H1 (cell line): ENCODE measurements at places on chromosomes 1 and 21. TPM values are rescaled to one million over a fixed set of nuclear protein-coding genes. Genes with fewer than 3 reads are reported as not detected.

- DNase-seq, result no peak
These were observed 29.9 kb upstream of the RPTN start for GRCh38 chr1:152188673-152189591.

DNA sequence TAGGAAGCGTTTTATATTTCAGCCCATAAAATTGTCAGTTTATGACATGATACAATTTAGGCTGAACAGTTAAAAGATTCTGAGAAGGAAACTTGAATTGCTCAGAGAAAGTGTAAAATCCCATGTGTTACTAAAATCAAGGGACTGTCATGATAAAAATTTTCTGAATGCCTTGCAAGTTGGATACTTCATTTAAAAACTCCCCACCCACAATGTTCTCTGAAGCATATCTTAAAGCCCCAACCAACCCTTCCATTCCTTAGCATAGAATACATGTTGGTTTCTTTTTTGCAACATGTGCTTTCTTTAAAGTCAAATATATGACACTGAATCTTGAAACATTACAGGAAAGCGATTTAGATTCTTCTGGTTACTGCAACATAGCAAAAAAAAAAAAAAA lies 97.4 kb downstream of the MRPL39 start:
- DNase-seq, result no peak

DNA sequence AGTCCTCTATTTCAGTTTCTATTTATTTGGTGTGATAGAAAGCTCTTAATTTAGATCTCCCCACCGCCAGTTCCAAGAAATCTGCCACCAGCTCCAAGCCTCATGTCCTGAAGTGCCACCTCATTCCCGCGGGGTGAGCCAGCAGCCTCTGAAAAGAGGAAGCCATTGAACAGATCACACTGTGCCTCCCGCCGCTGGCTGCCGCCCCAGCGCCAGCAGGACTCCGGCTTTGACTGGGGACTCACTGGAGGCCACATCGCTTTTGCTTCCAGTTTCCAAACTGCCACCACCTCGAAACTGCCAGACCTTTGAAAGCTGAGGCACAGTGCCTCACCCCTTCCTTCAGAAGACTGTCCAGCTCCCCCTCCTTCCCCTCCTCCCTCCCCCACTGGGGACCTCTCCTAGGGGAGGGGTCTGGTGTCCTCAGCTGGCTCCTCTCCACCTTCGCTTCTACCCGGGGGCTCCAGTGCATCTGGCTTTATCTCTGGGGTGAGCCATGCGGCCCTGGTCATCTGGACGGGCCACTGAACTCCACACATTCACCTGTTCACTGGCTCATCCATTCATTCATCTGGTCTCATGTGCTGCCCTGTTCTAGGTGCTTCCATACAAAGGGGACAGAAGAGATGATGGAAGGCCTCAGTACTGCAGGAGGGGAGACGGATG lies 58.9 kb downstream of the VPS26C start:
- no peak for DNase-seq

The SPRR5 gene
- not detected in 2 replicates for total RNA-seq

The PLCH2 gene
- 0.19 TPM in 2 replicates for total RNA-seq

DNA sequence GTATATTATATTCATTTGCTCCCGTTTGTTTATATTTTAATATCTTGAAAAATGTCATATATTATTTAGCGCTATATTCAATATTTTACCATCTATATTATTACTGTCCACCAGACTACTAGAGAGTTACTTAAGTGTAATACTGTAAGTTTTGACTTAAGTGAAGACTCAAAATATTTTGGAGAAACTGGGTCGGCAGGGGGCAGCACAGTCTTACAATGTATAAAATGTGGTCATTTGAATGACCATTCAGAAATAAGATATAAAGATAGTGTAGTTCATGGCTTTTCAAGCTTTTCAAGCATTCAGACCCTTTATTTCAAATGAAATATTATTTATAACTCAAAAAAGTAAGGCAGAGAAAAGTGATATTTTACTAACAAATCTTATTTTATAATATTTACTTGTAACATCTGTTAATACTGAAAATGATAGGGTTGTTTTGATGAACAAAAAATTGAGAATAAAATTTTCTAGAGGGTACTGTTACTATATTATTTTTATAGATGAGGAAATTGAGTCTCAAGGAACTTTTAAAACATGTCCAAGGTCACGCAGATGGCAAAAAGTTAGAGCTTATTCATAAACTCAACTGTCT lies 89.0 kb upstream of the SERTAD4 start:
- DNase-seq, result peak; percentile 77

DNA sequence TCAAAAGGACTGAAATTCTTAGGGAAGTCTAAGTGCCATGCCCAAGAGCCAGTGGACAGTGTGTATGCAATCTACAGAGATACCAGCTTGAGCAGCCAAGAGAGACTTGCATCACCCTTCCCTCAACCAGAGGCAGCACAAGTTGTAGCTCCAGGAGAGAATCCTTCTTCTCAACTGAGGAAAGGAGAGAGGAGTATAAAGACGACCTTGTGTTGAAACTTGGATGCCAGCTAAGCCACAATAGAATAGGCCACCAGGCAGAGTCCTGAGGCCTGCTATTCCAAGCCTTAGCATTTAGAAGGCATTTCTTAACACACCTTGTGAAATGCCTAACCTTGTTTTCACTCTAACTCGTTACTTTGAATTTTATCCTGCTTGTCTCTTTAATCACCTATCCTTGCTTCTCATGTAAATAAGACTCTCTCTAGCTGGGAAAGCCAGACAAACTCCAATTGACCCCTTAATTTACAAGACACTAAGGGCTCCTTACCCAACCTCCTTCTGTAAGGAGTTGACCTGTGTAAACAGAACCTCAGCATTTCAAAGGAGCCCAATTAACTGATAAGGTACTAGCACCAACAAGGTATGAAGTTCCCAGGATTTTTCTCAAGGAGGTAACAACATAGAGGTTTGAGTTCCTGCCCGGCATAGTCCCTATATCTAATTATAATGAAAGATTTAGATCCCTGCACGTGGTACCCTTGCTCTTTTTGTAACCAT lies 738.8 kb downstream of the AMY1C start:
- DNase-seq, result no peak

The DENND1B gene
- total RNA-seq, result 2.5 and 3.3 TPM in 2 replicates

- DNase-seq, result no peak
These were observed 150.8 kb downstream of the ROR1 start for GRCh38 chr1:63924600-63924999.

DNA sequence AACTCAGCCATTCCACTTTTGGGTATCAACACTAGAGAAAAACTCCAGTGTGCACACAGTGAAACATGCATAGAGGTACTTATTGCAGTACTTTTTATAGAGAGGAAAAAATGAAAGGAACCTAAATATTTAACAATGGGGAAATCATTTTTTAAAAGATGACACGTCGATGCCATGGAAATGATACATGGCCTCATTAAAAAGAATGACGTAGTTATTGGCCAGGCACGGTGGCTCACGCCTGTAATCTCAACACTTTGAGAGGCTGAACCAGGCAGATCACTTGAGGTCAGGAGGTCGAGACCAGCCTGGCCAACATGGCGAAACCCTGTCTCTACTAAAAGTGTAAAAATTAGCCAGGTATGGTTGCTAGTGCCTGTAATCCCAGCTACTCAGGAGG lies 42.5 kb downstream of the MATN1 start:
- no peak for DNase-seq

The GJA9 gene
- not detected in 2 replicates for total RNA-seq

The POFUT2 gene
- total RNA-seq, result 32.1 and 34.6 TPM in 2 replicates

DNA sequence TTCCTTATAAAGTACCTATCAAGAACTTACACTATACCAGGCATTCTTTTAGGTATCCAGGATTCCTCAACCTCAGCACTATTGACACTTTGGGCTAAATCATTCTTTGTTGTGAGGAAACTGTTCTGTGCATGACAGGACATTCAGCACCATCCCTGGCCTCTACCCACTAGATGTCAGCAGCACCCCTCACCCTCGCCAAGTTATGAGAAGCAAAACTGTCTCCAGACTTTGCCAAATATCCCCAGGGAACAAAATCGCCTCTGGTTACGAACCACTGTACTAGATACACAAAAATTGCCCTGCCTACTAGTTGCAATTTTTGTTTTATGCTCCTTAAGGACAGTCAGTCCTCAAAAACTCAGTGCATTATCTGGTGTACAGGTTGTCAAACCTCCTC lies 35.7 kb downstream of the PALMD start:
- no peak for DNase-seq

The MPZL1 gene
- total RNA-seq, result 120 and 128 TPM in 2 replicates

DNA sequence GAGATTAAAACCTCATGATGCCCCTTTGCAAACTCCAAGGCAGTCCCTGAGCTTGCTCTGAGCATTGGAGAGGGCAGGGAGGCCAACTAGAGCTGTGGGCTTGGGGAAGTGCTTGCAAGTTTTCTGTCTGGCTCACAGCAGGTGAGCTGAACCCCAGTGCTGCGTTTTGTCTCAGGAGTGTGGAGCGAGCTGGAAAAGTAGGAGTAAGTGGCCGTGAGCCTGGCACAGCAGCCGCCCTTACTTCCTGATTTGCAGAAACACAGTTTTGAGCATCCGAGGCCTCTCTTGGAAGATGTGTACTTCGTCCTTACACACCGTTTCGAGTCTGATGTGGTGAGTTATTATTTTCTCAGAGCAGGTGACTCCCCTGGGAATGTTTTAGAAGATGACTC lies 221.2 kb upstream of the C1orf174 start:
- no peak for DNase-seq

The RGS7 gene
- 2.1 and 3.0 TPM in 2 replicates for total RNA-seq

GRCh38 chr1:209105701-209106100 lies 477.8 kb upstream of the CAMK1G start:
- no peak for DNase-seq

The CACNA1S gene
- not detected in 2 replicates for total RNA-seq

GRCh38 chr1:76867342-76868130 lies at the start of gene ST6GALNAC5:
ST6GALNAC5 (plus strand) TSS chr1:76867480.
- DNase-seq, result peak; percentile 71

DNA sequence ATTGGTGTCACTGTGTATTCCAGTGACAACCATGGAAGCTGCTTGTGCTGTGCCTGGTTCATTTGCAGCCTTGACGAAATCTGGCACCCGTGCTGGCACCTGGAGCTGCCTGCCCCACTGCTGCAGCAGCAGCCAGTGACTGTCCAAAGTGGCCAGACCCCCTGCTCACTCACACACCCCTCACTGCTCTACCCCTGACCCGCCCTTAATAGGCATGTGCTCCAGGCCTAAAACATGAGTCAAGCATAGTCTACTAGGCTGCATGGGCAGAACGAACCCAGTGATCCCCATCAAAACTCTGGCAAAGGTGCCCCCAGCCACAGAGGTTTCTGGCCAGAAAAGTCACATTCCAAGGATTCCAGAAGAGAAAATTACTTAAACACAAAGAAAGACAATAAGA lies 7.7 kb downstream of the PRAMEF1 start:
- no peak for DNase-seq

DNA sequence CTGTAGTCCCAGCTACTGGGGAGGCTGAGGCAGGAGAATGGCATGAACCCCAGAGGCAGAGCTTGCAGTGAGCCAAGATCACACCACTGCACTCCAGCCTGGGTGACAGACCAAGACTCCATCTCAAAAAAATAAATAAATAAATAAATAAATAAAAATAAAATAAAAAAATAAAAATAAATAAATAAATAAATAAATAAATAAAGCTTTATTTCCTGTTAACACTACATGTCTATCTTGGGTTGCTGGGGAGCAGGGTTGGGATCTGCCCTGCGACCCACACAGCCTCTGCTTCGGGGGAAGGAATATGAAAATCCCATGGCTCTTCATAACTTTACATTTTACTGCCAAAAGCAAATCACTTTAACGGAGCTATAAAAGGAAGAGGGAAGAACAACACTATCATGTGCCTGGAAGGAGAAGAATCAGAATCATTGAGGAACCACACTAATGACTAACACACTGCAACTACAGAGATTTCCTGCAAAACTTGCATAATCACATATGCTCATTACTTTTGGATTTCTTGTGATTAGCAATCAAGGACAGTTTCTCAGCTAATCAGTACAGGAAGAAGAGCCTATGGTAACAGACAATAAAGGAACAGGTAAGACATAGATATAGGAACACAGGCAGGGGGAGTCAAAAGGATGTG lies 72.8 kb upstream of the CD55 start:
- DNase-seq, result no peak

The SLFNL1 gene
- not detected in 2 replicates for total RNA-seq

The MAN1C1 gene
- total RNA-seq, result 7.7 and 7.8 TPM in 2 replicates
